Stimulated activated CD4-positive, alpha-beta T cell treated with anti-CD3 and anti-CD28 coated beads, TNF-alpha, amount 100 ng/mL, for 4 hours (primary cell): ENCODE measurements at places on chromosomes 13 and 19.

DNA sequence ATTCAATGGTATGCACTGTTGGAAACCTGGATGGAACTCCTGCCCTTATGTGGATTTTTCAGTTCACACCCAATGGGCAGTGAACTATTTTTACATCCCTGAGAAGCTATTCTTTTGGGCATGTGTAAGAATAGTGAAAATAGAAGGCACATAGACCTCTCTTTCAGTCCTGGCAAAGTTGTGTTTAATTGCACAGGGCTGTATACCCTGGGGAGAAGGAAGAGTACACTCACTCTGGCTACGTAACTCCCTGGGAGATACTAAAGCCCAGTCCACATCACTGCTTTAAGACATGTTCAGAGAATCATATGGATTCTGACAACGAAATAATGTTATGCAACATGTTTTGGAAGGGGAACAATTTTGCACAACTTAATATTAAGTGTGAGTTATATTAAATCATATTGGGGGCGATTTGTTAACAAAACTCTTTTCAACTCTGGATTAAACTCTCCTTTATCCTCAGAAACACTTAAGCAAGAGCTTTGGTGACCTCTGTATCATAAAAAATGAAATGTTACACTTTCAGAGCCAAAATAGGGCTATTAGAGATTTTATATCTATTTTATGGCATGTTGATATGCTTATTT lies 166.1 kb downstream of the DCT start:
- no peak for DNase-seq

DNA sequence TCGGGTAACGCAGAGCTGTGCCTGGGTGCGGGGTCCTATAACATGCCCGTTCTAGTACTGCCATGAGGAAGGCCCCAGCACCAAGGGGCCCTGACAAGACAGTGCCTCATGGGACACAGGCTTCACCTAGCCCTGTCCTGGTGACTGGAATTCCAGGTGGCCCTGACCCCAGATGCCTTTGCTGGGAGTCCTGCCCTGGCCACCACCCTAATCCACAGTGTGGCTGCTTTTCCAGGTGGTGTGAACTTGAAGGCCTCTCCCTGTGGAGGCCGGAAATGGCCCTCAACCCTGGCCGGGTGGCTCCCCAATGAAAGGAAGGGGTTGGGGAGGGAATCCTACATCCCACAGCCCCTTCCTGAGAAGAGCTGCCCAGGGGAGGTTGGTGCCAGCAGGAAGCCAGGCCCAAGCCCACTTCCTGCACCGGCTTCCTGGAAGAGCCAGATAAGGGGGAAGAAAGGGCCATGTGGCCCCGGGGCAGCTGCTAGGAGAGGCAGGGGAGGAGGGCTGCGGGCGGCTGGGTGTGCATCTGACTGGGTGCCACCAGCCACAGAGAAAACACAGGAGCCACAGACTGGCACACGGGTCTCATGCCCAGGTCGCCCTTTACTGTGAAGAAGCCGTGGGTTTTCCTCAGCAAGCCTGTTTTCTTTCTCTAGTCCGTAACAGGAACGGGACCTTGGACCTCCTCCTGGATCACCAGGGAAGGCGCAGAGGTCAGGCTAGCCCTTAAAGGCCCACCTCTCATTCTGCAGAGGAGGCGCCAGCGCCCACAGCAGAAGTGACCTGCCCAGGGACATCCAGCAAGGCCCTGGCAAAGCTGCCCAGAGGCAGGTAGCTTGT lies 4.7 kb downstream of the LSM4 start:
- no peak for DNase-seq

DNA sequence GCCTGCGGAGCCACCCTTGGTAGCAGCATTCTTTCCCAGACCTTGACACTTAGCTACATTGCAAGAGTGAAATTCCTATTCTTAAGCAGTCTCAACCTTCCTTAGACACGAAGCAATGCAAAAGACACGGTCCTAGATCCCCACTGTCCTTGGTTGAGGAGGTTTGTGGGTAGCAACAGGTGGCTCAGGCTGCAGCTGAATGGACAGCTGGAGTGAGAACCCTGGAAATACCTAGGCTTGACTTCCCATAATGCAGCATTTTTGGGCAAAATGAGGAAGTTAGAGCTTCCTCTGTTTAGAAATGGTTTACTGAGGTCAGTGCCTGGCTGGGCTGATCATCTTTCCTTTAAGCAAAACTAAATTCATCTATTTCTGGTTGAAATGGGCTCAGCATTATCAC lies 296.6 kb downstream of the RFC3 start:
- no peak for DNase-seq

- DNase-seq, result no peak
Measured at GRCh38 chr19:55141696-55142095, 7.3 kb downstream of the TNNT1 start.

- no peak for DNase-seq
Measured at GRCh38 chr13:100983111-100983510, 308.5 kb upstream of the TMTC4 start.

DNA sequence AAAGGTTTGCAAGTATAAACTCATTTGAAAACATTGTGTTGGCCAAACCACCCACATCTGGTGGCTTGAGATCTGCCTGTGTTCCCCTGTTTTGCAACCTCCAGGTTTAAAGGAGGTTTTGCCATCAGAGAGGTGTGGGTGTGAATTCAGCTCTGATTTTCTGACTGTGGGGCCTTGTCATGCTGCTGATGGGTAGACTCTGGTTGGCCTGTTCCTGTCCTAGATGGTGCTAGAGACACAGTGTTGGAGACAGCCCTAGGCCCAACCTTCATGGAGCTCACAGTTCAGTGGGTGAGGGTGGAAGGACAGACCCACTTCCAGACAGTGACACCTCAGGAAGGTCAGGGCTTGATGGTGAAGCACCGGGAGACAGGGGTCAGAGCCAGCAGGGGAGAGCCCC lies 7.5 kb downstream of the RAB4B start:
- no peak for DNase-seq

DNA sequence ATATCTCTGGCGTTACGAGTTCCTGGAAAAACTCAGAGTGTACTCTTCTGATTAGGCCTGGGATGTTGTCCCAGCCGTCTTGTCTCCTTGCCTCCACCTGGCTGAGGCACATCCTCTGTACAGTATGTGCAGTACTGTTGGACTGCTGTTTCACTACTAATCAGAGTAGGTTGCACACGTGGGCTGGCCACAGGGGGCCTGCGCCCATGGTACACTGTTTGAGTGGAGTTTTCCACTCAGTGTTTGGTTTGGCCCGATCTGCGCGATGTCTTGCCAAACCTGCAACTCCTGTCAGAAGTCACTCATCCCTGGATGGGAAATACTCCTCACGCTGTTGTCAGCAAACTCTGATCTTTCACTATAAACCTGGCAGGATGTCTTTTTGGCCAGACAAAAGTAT lies 189.6 kb upstream of the CSNK1A1L start:
- no peak for DNase-seq

DNA sequence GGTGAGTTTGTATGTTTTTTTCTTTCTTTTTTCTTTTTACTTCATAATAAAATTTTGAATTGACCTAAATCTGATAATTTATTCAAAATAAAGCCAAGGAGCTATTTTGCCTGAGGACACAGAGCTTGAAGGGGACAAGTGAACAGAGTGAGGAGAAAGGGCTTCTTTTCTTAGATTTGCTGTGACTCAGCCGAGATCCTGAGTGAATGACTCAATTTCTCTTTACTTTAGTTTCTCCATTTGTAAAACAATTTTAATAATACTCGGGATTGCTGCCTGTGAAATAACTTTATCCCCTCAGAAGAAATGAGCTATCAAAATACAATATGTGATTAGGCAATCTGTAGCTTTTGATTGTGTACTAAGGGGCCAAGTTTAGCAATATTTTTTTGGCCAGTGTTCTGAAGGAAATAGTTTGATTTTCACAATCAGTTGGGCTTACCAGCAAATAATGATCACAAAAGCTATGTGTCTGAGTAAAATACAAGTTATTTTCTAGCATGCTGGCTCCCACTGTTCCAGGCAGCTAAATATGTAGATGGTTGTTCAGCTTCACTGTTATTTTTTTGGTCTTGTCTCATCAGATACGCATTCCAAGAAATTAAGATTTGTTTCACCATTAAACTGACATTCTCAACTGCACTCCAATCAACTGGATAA lies 437.5 kb downstream of the FGF9 start:
- DNase-seq, result no peak

GRCh38 chr13:90974249-90974975 lies 373.1 kb upstream of the MIR17HG start:
- DNase-seq, result no peak

- DNase-seq, result no peak
Measured at GRCh38 chr13:51980908-51981307, 30.3 kb downstream of the ATP7B start.

- DNase-seq, result no peak
Measured at GRCh38 chr19:16315825-16316505, 8.7 kb upstream of the KLF2 start.

- no peak for DNase-seq
Measured at GRCh38 chr19:40005691-40006272, 8.9 kb downstream of the ZNF546 start.

DNA sequence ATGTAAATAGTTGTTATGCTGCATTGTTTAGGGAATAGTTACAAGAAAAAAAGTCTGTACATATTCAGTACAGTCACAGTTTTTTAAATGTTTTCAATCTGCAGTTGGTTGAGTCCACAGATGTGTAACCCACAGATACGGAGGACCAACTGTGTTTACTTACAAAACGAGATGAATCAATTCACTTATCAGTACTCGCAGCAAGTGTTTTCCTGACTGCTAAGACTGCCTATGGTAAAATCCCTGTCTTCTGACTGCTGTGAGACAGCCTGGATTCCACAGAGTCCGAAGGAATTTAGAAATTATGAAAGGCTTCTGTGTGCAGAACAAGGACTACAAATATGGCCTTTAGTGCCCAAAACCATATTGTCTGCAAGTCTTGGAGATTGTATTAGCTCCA lies 45.7 kb upstream of the C1QTNF9 start:
- no peak for DNase-seq

- no peak for DNase-seq
Measured at GRCh38 chr19:16496613-16496983, 404 bp downstream of the C19orf44 start.

DNA sequence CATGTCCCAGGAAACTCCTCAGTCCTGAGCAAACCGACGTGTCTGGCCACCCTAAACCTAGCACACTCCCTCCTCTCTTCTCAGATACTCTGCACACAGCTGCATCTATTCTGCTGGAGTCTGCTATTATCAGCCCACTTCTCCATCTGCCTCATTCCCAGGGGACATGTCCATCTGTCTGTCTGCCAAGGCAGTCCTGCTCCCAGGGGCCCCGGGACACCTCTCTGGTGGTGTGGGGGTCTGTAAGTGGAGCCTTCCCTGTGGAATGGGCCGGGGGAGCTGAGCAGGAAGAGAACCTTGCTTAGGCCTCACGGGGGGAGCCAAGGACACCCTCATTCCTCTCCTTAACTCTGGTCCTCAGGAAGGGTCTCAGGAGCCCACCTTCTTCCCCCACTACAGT lies 72.7 kb downstream of the ERICH6B start:
- no peak for DNase-seq
